ENCODE measurements at places on chromosomes 12 and 14.

- no peak for DNase-seq
Observed at GRCh38 chr12:118536306-118536906, 160.1 kb downstream of the SUDS3 start.

DNA sequence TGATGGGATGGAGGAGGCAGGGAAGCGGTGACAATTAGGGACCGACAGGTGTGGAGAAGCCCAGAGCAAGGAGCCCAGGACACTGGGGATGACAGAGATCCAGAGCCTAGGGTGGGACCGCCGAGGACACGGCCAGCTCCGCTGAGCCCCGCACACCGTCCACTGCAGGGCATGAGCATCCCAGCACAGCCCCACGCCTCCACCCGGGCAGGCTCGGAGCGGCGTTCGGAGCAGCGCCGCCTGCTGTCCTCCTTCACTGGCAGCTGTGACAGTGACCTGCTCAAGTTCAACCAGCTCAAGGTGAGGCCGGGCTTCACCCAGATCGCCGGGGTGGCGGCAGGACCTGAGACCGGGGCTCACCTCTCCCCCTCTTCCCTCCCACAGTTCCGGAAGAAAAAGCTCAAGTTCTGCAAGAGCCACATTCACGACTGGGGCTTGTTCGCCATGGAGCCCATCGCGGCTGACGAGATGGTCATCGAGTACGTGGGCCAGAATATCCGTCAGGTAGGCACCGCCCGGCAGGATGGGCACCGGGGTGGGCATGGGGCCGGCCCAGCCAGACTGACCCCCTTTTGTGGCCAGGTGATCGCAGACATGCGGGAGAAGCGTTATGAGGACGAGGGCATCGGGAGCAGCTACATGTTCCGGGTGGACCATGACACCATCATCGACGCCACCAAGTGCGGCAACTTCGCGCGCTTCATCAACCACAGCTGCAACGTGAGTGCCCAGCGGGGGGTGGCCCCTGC lies 23.7 kb downstream of the SETD1B start:
- no peak for DNase-seq

GRCh38 chr12:108950991-108951739 lies 69.7 kb downstream of the SVOP start:
- DNase-seq, result peak; percentile 64

GRCh38 chr14:82224610-82225009 lies 691.0 kb upstream of the SEL1L start:
- no peak for DNase-seq

GRCh38 chr12:107322063-107322462 lies 228.7 kb upstream of the CRY1 start:
- DNase-seq, result peak; percentile 70

DNA sequence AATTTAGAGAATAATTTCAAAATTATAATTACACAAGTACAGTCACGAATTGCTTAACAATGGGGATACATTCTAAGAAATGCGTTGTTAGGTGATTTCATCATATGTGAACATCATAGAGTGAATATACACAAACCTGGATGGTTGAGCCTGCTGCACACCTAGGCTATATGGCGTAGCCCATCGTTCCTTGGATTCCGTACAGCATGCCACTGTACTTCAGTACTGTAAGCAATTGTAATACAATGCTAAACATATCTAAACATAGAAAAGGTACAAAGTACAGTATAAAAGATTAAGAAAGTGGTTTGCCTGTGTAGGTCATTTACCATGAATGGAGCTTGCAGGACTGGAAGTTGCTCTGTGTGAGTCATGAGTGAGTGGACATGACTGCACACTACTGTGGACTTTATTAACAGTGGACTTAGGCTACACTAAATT lies 286.2 kb downstream of the CACNA1C start:
- no peak for DNase-seq

GRCh38 chr14:69493038-69493437 lies 8.5 kb downstream of the PLEKHD1 start:
- DNase-seq, result no peak

GRCh38 chr14:104758981-104759969 lies 6.3 kb downstream of the SIVA1 start:
- no peak for DNase-seq
